ENCODE measurements at places on chromosomes 13 and 19.

- no peak for DNase-seq
Observed at GRCh38 chr13:19605161-19605955, 28.1 kb upstream of the MPHOSPH8 start.

DNA sequence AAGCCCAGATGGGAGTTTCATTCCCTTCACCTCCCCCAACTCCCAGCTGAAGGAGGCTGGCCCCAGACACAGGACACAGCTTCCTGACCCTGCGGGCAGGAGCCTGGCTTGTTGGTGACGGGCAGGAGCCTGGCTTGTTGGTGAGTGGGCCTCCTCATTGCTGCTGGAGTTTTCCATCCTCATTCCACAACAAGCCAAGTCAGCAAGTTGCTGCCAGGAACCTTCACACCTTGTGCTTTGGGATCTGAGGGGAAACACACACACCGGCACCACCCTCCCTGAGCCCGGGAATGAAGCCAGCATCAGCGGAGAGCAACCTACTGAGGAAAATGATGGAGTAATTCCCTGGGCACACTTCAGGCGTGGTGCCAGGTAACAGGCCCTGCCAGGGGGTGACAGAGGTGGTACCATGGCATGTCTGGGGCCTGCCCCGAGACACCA lies 74.9 kb downstream of the ALOX5AP start:
- DNase-seq = no peak

DNA sequence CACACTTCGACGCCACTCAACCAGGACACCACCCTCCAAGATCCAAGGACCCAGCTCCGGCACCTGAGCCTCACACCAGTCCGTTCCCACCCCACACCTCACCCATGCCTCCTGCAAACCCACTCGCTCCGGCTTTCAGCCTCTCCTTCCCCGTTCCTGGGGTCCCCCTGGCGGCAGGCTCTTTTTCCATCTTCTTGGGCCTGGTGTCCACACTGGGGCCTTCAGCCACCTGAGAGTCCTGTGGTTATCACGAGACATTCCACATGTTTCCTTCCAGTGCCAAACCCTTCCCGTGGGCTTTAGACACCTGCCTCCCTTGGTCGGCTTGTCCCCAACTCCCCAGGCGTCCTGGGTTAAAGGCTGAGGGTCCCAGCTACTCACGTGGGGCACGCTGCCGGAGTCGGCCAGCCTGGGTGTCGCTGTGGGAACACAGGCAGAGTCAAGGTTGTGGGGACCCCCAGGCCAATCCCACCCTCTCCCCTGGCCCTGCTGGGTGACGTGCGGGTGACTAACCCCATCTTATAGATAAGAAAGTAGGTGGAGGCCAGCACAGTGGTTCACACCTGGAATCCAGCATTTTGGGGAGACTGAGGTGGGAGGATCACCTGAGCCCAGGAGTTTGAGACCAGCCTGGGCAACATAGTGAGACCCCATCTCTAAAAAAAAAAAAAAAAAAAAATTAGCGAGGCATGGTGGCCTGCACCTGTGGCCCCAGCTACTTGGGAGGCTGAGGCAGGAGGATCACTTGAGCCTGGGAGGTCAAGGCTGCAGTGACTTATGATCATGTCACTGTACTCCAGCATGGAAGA lies 1.9 kb downstream of the JSRP1 start:
- no peak for DNase-seq

GRCh38 chr19:35320065-35320713 lies 8.8 kb upstream of the CD22 start:
- no peak for DNase-seq

- no peak for DNase-seq
Observed at GRCh38 chr13:104833221-104833620, 1702.2 kb downstream of the EFNB2 start.

All from stimulated activated CD8-positive, alpha-beta memory T cell treated with anti-CD3 and anti-CD28 coated beads, Interleukin-4, amount 100 ng/mL, for 4 hours (primary cell).